ENCODE measurements at places on chromosomes 3 and 15. TPM values are rescaled to one million over a fixed set of nuclear protein-coding genes. Genes with fewer than 3 reads are reported as not detected.

ROBO2 gene
- 0.10 TPM for polyA plus RNA-seq

DNA sequence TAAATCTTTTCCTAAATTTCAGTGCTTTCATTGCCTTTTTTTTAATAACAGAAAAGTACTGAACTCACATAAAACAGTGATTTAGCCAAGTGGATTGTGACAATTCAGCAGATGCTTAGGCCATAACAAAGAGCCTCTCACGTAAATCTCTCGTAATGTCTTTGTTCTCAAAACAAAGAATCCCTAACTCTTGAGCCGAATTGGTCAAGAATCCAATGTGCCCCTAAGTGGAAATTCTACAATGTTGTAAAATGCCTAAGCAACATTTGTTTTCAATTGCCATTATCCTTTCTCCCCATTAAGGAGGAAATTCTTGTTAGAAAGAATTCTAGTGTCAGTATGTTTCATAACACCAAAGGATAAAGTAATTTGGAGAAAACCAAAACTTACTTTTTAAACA lies 235.7 kb upstream of the THBS1 start:
- H3K4me1 ChIP-seq, result no peaks in the 10 kb centered on the region
- H3K27ac ChIP-seq, result no peak overlapping the region
- H3K4me3 ChIP-seq, result no peak overlapping the region
- no peak for DNase-seq
- H3K27me3 ChIP-seq, result no peaks in the 10 kb centered on the region

DNA sequence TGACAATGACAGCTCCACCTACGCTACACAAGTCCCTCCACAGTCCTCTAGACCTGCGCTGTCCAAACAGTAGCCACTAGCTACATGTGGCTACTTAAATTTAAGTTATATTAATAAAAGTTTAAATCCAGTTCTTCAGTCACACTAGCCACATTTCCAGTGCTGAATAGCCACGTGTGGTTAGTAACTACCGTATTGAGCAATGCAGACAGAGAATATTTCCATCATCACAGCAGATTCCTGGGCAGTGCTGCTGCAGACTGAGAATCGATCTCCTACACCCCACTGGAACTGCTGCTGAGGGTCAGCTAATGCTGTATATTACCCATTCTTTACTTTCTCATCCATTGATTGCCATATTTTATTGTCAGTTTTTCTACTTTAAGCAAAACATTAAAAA lies 40.9 kb downstream of the HDC start:
- no peaks in the 10 kb centered on the region for H3K4me1 ChIP-seq
- no peak overlapping the region for H3K27ac ChIP-seq
- H3K4me3 ChIP-seq, result no peak overlapping the region
- no peaks in the 10 kb centered on the region for H3K36me3 ChIP-seq

DNA sequence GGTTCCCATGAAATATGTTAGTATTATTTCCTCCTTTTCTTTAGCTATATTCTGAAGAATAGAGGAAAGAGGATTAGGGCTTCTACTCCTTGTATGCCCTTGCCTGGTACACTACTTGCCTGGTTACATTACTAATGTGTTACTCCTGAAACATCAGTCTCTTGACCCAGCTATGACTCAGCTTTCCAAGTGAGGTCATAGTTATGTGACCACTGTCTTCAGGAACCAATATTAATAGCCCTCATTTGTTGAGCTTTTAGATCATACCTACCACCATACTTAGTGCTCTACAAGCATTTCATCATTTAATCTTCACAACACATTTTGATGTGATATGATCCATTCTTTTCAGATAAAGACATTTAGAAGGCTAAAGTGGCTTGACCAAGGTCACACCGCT lies 60.3 kb downstream of the CMSS1 start:
- H3K36me3 ChIP-seq, result no peaks in the 10 kb centered on the region
- no peaks in the 10 kb centered on the region for H3K27me3 ChIP-seq
- no peak for DNase-seq
- H3K27ac ChIP-seq, result peak overlapping the region; percentile 94
- no peak overlapping the region for H3K4me3 ChIP-seq

GRCh38 chr3:77524463-77524862 lies 484.6 kb downstream of the ROBO2 start:
- DNase-seq, result no peak
- H3K4me3 ChIP-seq, result no peak overlapping the region
- H3K4me1 ChIP-seq, result no peaks in the 10 kb centered on the region
- no peaks in the 10 kb centered on the region for H3K36me3 ChIP-seq
- H3K27me3 ChIP-seq, result no peaks in the 10 kb centered on the region
